NCI-H1694 treated with DMSO at 0.1 percent for 48 hours (cell line): ENCODE measurements at places on chromosomes 13 and 19.
A peak's percentile ranks its signal among the peaks of the same experiment; 100 is the strongest.

GRCh38 chr13:34338102-34338501 is 520.2 kb downstream of the RFC3 start:
- DNase-seq: no peak

- peak; percentile 77 for DNase-seq
Measured at GRCh38 chr13:95644601-95645052, at the start of gene DZIP1. DZIP1 (minus strand) TSS chr13:95644706; CDS start chr13:95642029, 2,677 bp downstream.

DNA sequence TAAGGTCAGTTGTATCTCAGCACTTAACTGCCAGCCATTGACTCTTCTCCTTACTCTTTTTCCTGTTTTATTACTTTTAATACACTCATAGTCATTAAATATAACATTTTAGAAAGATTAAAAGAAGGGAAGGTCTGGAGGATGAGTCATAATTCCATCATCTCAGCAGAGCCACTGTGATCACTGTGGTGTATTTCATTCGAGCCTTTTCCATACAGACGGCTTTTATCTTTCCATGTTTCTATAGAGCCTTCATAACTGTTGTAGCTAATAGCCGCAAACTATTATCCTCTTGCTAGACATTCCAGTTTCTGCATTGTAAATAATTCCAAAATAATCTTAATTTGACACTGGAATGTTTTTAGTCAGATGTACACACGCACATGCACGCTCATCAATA is 4.7 kb upstream of the FLT1 start:
- DNase-seq: no peak

DNA sequence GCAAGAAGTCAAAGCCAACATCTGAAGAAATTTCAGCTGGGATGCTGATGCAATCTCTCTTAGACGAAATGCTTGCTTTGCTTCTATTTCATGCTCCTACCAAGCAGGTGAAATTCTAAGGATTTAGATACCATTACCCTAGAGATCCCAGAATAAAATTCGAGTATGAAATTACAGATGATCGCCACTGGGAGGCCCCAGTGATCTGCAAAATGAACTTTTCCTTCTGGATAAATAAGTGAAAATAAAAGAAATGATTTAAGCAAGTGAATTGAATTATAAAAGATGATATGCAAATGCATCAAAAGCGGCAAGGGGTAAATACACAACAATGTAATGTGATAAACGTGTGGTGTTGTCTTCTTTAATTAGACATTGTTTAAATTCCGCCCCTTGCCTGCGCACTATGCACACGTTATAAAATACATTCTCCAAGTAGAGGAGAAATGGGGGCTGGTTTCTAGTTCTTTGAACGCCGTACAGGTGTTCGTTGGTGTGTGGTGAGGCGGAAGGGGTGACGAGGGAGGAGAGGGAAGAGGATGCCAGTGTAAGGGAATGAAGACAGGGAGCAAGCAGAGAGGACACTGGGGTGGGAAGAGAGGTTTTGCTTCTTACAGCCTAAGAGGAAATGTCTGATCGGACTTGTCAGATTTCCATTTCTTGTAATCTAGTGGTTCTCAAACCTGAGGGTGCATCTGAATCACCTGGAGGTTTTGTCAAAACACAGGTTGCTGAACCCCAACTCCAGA is 58.0 kb downstream of the ERCC5 start:
- DNase-seq: peak; percentile 5

DNA sequence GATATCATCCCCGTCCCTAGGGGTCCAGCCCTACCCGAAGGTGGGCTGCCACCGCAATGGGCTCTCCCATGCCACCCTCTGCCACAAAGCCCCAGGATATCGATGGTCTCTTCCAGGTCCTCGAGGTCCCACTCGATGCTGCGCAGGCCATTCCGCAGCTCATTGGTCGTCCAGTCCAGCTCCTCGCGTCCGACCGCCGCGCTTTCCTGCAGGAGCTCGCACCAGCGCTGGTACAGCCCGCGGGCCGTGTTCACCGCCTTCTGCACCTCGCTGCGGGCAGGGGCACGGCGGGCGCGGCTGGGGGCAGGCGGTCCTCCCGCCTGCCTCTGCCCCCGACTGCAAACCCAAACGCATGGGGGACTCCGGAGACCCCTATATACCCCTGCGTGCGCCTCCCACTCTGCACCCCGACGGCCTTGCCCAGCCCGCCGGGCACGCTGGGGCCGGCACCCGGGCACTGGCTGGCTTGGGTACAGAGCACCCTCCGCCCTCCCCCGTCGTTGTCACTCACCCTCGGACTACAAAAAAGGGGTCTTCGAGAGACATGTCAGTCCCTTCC is 468 bp downstream of the STX10 start:
- no peak for DNase-seq

- no peak for DNase-seq
Measured at GRCh38 chr13:24251525-24251924, 57.9 kb upstream of the C1QTNF9 start.

DNA sequence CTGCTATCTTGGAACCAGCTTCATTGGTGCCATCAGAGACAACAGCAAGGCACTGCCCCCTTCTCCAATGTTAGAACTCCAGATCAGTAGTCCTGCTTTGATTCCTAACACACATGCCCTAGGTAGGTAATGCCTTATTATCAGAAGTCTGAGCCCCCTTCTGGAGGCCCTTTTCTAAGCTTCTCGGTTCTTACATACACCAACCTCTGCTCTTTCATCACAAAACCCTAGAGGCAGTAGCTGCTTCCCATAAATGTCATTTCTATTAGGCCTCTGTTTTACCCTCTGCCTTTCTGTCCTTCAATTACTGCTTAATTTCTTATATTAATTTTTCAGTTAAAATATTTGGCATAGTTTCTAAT is 65.3 kb upstream of the KLHL1 start:
- no peak for DNase-seq

GRCh38 chr13:50276550-50276949 is 261.3 kb downstream of the KCNRG start:
- no peak for DNase-seq

DNA sequence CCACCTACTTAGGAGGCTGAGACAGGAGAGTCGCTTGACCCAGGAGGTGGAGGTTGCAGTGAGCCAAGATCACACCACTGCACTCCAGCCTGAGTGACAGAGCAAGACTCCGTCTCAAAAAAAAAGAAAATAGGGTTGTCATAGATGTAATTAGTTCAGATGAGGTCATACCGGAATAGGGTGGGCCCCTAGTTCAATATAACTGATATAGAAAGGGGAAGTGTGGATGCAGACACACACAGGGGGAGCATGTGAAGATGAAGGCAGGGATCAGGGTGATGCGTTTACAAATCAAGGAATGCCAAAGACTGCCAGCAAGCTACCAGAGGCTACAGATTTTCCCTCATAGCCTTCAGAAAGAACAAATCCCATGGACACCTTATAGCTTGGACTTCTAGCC is 24.3 kb upstream of the EEF1AKMT1 start:
- no peak for DNase-seq

DNA sequence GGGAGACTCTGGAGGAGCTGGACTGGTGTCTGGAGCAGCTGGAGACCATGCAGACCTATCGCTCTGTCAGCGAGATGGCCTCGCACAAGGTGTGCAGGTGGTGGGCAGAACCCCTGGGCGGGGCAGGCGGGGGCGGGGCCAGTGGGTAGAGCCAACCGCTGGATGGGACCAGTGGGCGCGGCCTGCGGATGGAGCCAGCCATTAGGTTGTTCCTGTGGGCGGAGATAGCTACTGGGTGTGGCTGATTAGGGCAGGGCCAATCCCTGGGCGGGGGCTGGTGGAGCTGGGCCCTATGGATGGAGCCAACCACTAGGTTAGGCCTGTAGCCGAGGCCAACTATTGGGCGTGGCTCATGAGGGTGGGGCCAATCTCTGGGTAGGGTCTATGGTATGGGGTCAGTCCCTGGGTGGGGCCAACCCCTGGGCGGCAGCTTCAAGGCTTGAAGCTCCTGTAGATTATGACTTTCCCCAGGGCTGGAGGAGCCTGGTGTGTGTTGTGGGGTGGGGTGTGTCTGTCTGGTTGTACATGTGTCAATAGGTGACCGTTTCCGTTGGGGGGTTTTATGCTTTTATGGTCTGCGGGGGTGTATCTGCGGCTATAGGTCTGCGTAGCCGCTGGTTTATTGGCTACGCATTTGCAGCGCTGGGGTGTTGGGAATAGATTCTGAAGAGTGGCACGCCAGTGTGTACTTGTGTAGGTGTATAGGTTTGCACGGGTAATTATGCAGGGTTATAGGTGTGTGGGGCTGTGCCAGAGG is 30.7 kb downstream of the PDE4A start:
- DNase-seq: no peak
